Pons (tissue), 1 donor: ENCODE measurements at places on chromosomes 7 and 10.

DNA sequence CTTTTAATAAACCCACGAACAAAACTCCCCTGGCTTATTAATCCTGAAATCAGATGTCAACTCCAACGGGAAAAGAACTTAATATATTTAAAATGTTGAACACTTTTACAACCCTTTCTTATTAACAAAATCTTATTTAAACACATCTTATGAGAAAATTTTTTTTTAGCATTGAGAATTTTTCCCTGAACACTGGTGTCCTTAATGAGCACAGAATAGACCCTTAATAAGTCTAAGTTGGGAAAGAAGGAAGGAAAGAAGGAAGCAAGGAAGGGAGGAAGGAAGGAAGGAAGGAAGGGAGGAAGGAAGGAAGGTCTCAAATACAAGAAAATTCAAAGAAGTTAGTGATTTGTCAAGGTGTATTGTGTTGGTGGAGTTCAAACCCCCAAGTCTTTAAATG is 129.2 kb upstream of the COL1A2 start:
- DNase-seq: no peak

GRCh38 chr7:148919859-148920258 is 35.8 kb upstream of the EZH2 start:
- DNase-seq: no peak

- peak; percentile 83 for DNase-seq
Measured at GRCh38 chr7:127514499-127514898, 70.9 kb downstream of the GCC1 start.

DNA sequence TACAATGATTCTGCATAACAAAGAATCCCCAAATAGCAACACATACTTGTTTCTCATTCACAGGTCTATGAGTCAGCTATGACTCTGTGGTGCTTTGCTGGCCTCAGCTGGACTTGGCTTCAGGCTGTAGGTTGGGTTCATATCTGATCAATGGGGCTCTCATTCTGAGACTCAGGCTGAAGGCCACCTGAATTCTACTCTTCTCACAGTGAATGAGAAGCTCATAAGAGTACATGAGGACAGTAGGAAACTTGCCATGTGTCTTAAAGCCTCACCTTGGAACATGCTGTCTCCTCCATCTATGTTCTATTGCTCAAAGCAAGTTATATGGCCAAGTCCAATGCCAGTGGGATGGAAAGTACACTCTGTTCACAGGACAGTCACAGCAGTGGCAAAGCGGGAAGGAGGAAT is 292.9 kb downstream of the BMPER start:
- DNase-seq: no peak

- DNase-seq: peak; percentile 51
Measured at GRCh38 chr7:27960415-27960814, 220.2 kb downstream of the JAZF1 start.

- DNase-seq: no peak
Measured at GRCh38 chr7:45421806-45422205, 152.4 kb upstream of the ADCY1 start.

GRCh38 chr7:22402250-22402649 is 45.3 kb upstream of the RAPGEF5 start:
- no peak for DNase-seq

DNA sequence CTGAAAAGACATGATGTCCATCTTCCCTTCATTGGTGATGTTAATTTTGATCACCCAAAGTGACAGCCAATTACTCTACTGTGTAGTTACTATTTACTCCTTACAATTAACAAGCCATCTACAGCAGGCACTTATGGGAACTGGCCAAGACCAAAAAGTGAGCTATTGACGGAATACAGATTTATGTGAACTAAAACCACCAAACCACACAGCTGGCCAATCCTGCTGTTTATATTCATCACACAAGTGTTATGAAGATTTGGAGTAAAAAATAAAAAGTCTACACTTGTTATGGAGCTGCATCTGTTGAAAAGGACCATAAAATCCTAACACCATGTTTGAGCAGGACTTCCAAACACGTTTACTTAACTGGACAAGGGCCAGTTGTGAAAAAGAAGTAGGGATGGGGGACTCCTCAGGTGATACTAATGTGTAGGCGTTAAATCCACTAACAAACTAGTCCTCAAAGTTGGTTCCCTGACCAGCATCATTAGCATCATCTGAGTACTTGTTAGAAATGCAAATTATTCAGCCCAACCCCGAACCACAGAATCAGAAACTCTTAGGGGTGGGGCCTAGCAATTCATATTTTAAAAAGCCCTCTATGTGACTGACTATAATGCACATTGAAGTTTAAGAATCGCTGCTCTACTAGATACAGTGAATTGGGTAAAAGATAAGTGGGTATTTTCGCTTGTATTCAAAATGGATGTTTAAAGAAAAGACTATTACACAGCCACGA is 11.6 kb downstream of the MCMBP start:
- no peak for DNase-seq

- DNase-seq: no peak
Measured at GRCh38 chr7:4683043-4683883, 1.2 kb downstream of the FOXK1 start.

- DNase-seq: no peak
Measured at GRCh38 chr10:9545073-9545472, 1472.6 kb upstream of the CELF2 start.

- DNase-seq: no peak
Measured at GRCh38 chr7:88361357-88361756, 54.7 kb upstream of the STEAP4 start.

- no peak for DNase-seq
Measured at GRCh38 chr10:91613411-91614187, 19.3 kb downstream of the PPP1R3C start.

GRCh38 chr7:73613954-73614735 is 10.2 kb downstream of the MLXIPL start:
- DNase-seq: no peak

DNA sequence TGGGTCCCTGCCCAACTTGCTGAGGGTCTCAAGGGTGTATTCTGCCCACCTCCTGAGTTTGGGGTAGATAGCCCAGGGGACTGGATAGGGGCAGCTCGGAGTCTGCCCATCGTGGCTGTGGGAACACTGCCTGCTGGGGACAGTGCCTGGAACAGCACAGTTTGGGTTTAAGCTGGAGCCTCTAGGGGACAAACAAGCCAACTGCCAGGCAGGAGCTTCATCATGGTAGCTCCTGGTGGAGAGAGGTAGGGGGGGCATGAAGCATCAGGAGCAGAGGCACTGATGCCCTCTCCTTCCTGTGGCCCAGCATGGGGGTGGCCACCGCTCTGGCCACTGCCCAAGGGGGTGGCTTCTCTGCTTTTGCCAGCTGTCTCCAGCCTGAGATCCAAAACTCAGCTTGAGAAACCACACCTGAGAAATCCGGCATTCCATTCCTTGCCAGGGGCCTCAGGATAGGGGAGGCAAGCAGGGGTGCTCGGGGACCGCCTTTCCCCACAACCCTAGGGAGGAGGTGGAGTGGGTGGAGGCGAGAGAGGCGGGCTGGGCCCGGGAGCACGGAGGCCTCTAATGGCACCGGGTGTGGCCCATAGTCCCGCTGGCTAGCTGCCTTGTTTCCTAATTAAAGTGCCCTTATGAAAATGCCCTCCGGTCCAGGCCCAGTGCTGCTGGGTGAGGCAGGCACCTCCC is 47.6 kb downstream of the UNC5B start:
- no peak for DNase-seq

GRCh38 chr10:31321396-31321941 is 2.5 kb downstream of the ZEB1 start:
- no peak for DNase-seq

DNA sequence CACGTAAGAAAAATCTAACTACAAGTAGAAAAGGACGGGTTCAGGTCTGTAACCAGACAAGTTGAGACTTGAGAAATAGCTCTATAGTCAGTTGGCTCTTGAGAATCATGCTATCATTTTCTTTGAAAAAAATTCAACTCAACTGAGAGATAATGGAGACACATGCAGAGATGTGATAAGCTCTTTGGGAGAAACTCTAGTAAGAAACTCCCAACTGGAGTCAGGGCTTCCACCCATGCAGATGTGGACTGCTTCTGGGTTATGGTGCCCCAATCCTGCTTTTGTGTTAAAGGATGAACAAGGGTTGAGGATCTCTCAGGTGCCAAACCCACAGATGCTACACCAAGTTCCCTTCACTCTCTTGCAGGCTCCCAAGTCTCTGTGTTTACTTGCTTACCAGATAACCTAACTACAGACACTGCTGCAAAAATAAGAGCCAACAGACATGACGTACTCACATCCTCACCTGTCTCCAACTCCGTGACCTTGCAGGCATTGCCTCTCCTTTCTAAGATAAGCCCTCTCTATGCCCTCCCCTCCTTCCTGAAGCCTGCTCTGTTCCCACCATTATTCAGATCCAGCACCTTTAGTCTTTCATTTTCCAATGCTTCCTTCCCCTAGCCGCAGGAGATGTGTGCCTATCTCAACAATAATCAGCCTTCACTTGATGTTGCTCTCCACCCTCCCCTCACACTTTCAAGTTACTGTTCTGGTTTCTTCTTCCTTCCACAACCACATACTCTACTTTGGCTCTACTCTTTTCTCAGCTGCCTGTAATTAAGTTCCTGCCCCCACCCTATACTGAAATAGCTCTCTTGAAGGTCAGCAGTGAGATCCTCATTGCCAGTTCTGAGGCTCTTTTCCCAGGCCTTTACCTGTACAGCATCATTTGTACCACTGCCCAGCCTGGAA is 130.0 kb downstream of the ICA1 start:
- no peak for DNase-seq

GRCh38 chr7:140867467-140868462 is 57.0 kb downstream of the BRAF start:
- DNase-seq: no peak

- DNase-seq: no peak
Measured at GRCh38 chr7:114825423-114825951, 96.4 kb upstream of the MDFIC start.

GRCh38 chr7:39624442-39624807 is 1.1 kb downstream of the RALA start:
- peak; percentile 9 for DNase-seq

DNA sequence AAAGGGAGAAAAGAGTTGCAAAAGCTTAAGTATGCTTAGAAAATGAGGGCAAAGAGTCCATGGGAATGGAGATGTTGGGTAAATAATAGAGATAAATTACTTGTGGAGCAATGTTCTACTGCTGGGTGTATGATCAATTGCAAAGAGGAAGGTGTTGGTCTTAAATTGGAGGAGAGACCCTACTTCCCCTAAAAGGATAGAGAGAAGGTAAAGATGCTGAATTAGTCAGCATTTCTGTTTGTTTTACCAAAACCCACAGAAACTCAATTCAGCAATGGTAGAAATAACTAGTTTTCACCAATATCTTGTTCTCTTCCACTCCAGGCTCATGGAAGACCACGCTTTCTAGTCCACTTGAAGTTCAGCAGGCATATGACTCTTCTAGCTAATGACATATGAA is 32.1 kb downstream of the ASB4 start:
- no peak for DNase-seq
